ENCODE measurements at places on chromosomes 1 and 21.

DNA sequence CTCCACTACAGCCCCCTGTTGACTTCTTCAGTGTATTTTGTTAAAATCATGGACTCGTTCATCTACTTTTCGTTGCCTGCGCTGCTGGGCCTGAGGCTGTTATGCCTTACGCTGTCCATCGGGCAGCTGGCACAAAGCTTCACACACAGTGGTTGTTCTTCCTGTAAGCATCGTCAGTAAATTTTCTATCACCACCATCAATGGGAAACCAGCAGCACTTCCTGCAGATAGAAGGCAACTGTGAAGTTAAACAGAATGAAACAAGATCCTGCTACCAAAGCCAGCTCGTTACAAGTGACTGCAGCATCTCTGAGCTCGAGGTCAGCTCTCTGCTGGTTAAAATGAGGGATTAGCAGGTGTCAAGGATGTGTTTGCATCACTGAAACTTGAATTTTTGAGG, 21.9 kb upstream of the PADI6 start:
- DNase-seq = no peak
- no peak overlapping the region for H3K27ac ChIP-seq
- no peak overlapping the region for H3K4me3 ChIP-seq
- no peaks in the 10 kb centered on the region for H3K36me3 ChIP-seq
- no peaks in the 10 kb centered on the region for H3K27me3 ChIP-seq

GRCh38 chr1:233907151-233907550, 2.7 kb downstream of the SLC35F3 start:
- peaks cover 4% of the 10 kb centered on the region for H3K27me3 ChIP-seq
- no peaks in the 10 kb centered on the region for H3K36me3 ChIP-seq
- no peak overlapping the region for H3K27ac ChIP-seq

DNA sequence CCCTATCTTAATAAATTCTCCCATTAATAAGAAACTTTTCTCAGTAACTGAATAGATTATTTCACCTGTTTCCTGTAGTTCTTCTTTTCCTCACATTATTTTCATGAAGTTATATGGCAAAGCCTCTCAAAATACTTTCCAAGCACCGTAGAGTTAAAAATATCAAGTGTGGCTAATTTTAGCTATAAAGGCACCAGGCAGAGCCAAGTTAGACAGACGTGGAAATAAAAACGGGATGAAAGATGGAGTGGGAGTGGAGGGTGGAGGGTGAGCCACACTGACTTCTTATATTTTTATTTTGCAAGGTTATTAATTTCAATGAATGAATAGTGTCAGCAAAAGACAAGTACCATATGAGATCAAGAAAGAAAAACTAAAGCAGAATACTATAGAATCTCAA, 71.7 kb downstream of the ENAH start:
- no peaks in the 10 kb centered on the region for H3K4me1 ChIP-seq
- H3K36me3 ChIP-seq = no peaks in the 10 kb centered on the region
- no peak overlapping the region for H3K27ac ChIP-seq
- no peaks in the 10 kb centered on the region for H3K27me3 ChIP-seq
- no peak overlapping the region for H3K4me3 ChIP-seq
- no peak for DNase-seq

DNA sequence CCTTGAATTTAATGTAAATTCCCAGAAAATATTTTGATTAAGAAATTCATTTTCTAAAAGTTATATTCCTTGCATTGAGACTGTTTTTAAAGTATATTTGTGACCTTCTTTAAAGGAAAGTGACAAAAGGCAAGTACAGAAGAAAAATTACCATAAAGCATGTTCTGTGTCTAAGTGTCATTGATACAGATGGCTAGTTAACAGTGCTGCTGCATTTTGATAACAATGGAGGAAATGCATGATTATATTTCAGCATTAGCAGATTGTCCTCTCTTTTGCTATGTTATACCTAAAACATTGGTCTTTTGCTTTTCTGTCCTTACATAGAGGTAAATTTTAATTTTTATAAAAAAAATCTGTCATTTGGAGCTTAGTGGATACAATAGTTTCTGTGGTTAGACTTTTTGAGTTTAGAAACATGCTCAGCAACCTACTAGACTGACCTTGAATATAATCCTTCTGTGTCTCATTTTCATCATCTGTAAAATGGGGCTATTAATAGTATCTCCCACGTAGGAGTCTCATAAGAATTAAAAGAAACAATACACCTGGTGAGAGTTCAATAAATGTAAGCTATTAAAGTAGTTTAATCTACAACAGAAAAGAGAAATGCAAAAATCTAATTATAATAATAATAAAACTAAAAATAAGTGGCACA, 51.1 kb upstream of the RGS21 start:
- DNase-seq = no peak
- H3K27me3 ChIP-seq = no peaks in the 10 kb centered on the region
- H3K36me3 ChIP-seq = no peaks in the 10 kb centered on the region
- no peak overlapping the region for H3K4me3 ChIP-seq
